ENCODE measurements at places on chromosomes 6 and 20.

- peak; percentile 87 for DNase-seq
These were observed 117.0 kb downstream of the RTN4IP1 start for GRCh38 chr6:106512048-106512967.

GRCh38 chr6:131825946-131826345, 18.1 kb downstream of the ENPP1 start:
- no peak for DNase-seq

DNA sequence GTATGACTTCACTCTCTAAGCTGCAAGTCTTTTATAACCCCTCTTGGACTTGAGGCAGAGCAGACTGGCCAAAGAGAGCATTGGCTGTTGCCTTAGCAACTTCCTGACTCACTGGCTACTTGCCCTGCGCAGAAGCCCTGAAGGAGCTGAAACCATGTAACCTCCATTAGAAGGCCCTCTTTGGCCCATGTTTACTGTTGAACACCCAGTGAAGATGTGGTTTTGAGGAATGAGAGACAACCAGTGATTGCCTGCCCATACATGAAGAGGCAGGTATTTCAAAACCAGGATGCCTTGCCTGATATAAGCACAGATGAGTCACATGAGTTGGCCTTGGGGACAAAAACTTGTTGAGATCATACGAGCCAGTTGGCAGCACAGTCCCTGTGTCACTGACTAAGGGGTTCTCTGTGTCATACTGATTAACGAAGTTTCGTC, 182.5 kb downstream of the EDN1 start:
- no peak for DNase-seq

GRCh38 chr20:1933465-1933870, 38.3 kb downstream of the SIRPA start:
- no peak for DNase-seq
